ENCODE measurements at places on chromosomes 11 and 22. TPM values are rescaled to one million over a fixed set of nuclear protein-coding genes. Genes with fewer than 3 reads are reported as not detected.

Gene IRAG1
- not detected for total RNA-seq

Gene CAPRIN1
- total RNA-seq = 221 TPM

Gene RASGRP2
- total RNA-seq = 300 TPM

Gene LSP1
- total RNA-seq = 687 TPM

Gene MUC6
- not detected for total RNA-seq

Gene CEP126
- 0.50 TPM for total RNA-seq

Gene MOGAT2
- total RNA-seq = not detected

Gene OR51E2
- total RNA-seq = not detected

Gene SLN
- not detected for total RNA-seq

Gene ELMOD1
- total RNA-seq = not detected

Gene FZD4
- not detected for total RNA-seq

Gene APOBEC3G
- total RNA-seq = 96.4 TPM

Gene C2CD3
- total RNA-seq = 34.0 TPM

Gene NAALADL1
- total RNA-seq = 7.3 TPM

Gene CHRDL2
- total RNA-seq = not detected

Gene THYN1
- 56.4 TPM for total RNA-seq

Gene CNGA4
- total RNA-seq = 0.17 TPM

Gene CALCA
- not detected for total RNA-seq

Gene ZNF70
- total RNA-seq = 1.9 TPM

Gene ROBO4
- total RNA-seq = not detected

Gene ALX4
- total RNA-seq = not detected

Gene SMIM38
- total RNA-seq = 0.12 TPM

Gene ZC3H12C
- total RNA-seq = 0.50 TPM

Gene TEAD1
- 0.12 TPM for total RNA-seq

Gene DLG2
- 0.85 TPM for total RNA-seq

Gene PACSIN3
- 1.8 TPM for total RNA-seq

Gene SYT13
- total RNA-seq = not detected

Gene LMNTD2
- 4.8 TPM for total RNA-seq

Gene MMP8
- not detected for total RNA-seq

Gene BIK
- total RNA-seq = 1.9 TPM

Gene LAYN
- total RNA-seq = 0.71 TPM

Gene OR2AG2
- total RNA-seq = not detected

Gene CDHR5
- not detected for total RNA-seq

Gene IL10RA
- total RNA-seq = 187 TPM

Gene CNTF
- 3.7 TPM for total RNA-seq

Gene PYGM
- 4.3 TPM for total RNA-seq

Gene ELF5
- total RNA-seq = not detected

Gene TYR
- not detected for total RNA-seq

Gene RASSF10
- total RNA-seq = not detected
